ENCODE measurements at places on chromosomes 4 and X. TPM values are rescaled to one million over a fixed set of nuclear protein-coding genes. Genes with fewer than 3 reads are reported as not detected.

The MAGEC2 gene
- total RNA-seq = not detected

The CSAG3 gene
- total RNA-seq = not detected

The KLKB1 gene
- total RNA-seq = not detected

The CLCN4 gene
- 3.6 TPM for total RNA-seq

The ZBTB33 gene
- 11.1 TPM for total RNA-seq

The EDA gene
- total RNA-seq = 0.60 TPM

The SLC6A8 gene
- 12.4 TPM for total RNA-seq

The PCDH18 gene
- total RNA-seq = not detected

The ABLIM2 gene
- 6.4 TPM for total RNA-seq

The CSAG2 gene
- not detected for total RNA-seq

The MAGT1 gene
- 37.8 TPM for total RNA-seq
